ENCODE measurements at places on chromosomes 6 and 20. TPM values are rescaled to one million over a fixed set of nuclear protein-coding genes. Genes with fewer than 3 reads are reported as not detected.

DNA sequence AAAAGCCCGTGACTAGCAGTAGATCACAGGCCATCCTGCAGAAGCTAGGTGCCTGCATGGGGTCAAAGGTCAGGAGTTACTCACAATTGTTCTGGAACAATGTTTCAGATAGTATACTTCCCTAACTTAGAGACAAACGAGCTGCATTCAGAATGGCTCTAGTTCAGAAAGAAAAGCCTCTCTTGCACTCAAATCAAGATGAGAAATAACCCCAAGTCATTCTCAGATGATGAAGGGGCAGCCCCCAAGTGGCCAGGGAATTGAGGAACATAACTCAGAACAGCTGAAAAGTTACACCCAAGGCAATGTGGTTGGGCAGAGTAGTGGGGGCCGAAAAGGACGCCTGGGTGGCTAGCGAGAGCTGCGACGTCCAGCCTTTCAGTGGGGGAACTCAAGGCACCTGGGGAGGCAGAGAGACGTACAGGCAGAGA, 27.8 kb downstream of the FYN start:
- DNase-seq = no peak

Gene SLC17A2
- polyA plus RNA-seq = not detected

- no peak for DNase-seq
Observed at GRCh38 chr20:21801193-21801592, 95.7 kb downstream of the PAX1 start.

GRCh38 chr6:13500264-13500663, 12.9 kb upstream of the GFOD1 start:
- DNase-seq = no peak

Gene C6orf132
- polyA plus RNA-seq = not detected

All from CD8-positive, alpha-beta memory T cell (primary cell).